ENCODE measurements at places on chromosomes 7 and 10.

- no peak for DNase-seq
Measured at GRCh38 chr10:985361-985760, 2.9 kb upstream of the GTPBP4 start.

- DNase-seq: no peak
Measured at GRCh38 chr10:18561861-18562551, 89.4 kb downstream of the NSUN6 start.

DNA sequence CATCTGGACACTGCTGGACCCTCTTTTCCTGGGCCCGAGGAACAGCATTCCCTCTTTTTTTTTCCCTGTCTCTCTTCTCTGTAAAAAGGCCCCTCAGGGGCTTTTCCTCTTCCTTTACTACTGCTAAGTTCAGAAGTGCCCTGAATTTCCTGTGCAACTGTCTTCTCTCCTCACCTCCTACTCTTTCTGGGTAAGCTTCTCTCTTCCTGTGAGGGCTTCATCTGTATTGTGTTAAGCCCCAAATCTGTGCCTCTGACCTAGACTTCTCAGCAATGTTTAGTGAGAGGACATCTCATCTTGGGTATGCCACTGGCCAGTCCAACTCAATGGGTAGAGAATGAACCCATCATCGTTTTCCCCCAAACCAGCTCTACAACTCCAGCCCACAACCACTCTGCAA is 174.2 kb downstream of the PTEN start:
- DNase-seq: no peak

- DNase-seq: no peak
Measured at GRCh38 chr10:113410618-113411017, 142.2 kb upstream of the HABP2 start.

- no peak for DNase-seq
Measured at GRCh38 chr10:127040756-127041155, 135.5 kb downstream of the DOCK1 start.

DNA sequence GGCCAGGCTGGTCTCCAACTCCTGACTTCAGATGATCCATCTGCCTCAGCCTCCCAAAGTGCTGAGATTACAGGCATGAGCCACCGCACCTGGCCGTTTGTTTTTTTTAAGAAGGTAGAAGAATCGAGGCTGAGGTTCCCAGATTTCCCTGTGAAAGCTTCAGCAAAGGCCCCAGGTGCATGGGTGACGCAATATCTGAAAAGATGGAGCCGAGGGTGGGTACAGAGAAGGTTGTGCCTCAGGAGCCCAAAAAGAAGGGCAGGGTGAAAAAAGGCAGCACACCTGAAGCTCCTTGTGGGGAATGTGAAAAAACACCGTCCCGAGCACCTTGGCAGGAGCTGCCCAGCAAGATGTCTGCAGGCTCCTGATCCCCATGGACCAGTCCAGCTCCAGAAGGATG is 35.8 kb upstream of the NRF1 start:
- no peak for DNase-seq

DNA sequence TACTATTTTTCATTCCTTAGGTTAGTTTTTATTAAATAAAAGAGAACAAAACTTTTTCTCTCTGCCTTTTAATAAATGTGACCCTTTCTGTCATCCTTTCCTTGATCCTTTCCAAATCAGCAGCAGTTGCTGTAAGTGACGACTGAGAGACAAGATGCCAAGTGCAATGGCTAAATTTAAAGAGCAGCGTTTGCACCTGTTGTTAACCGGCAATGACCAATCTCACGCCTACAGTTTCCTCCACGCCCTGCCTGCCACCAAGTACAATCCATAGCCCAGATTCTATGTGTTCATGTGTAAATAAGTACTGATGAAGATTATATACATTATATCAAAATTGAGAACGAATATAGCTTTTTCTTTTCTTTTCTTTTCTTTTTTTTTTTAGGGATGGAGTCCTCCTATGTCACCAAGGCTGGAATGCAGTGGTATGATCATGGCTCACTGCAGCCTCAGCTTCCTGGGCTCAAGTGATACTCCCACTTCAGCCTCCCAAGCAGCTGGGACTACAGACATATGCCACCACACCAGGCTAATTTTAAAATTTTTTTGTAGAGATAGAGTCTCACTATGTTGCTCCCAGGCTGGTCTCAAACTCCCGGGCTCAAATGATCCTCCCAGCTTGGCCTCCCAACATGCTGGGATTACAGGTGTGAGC is 6.5 kb upstream of the MCU start:
- DNase-seq: no peak
